Cardiac muscle cell (in vitro differentiated cells and primary cell): ENCODE measurements at places on chromosomes 3 and 15. TPM values are rescaled to one million over a fixed set of nuclear protein-coding genes. Genes with fewer than 3 reads are reported as not detected.

Gene MKRN2
- total RNA-seq: 49.9 and 51.5 TPM in 2 replicates

Gene FAM98B
- 6.0 and 10.2 TPM in 2 replicates for total RNA-seq

Gene LRRN1
- 0.85 and 3.0 TPM in 2 replicates for total RNA-seq

Gene ATXN7
- total RNA-seq: 7.2 and 8.2 TPM in 2 replicates

Gene LSAMP
- 4.8 and 6.0 TPM in 2 replicates for total RNA-seq

- H3K27me3 ChIP-seq: no peaks in the 10 kb centered on the region
- no peak overlapping the region for H3K4me3 ChIP-seq
- DNase-seq: no peak
- peak overlapping the region; percentile 61 for H3K27ac ChIP-seq
- H3K4me1 ChIP-seq: peaks cover 27% of the 10 kb centered on the region
Observed at GRCh38 chr3:73727854-73728253, 103.1 kb upstream of the PDZRN3 start.

DNA sequence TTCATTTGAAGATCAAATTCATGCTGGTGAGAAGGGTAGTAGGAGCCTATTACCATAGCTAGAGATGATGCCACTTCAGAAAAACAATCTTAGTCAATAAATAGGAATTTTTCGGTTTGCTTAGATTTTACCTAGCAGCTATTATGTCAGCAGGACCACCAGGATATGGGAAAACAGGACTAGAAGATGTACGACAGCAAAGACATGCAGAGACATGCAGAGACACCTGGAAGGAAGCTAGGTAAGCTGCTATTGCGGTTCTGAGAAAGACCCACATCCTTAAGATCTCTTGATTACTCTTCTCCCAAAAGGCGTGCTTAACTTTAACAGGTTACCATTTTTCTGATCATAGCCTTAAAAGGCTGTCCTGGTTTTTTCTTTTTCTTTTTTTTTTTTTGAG lies 64.8 kb upstream of the THSD4 start:
- no peak for DNase-seq
- no peaks in the 10 kb centered on the region for H3K36me3 ChIP-seq
- no peak overlapping the region for H3K4me3 ChIP-seq
- H3K27me3 ChIP-seq: no peaks in the 10 kb centered on the region
- peaks cover 8% of the 10 kb centered on the region for H3K4me1 ChIP-seq
- no peak overlapping the region for H3K27ac ChIP-seq

- no peak overlapping the region for H3K4me3 ChIP-seq
- no peak overlapping the region for H3K27ac ChIP-seq
- H3K4me1 ChIP-seq: no peaks in the 10 kb centered on the region
- no peaks in the 10 kb centered on the region for H3K27me3 ChIP-seq
Observed at GRCh38 chr15:60076582-60077276, 72.6 kb downstream of the FOXB1 start.

DNA sequence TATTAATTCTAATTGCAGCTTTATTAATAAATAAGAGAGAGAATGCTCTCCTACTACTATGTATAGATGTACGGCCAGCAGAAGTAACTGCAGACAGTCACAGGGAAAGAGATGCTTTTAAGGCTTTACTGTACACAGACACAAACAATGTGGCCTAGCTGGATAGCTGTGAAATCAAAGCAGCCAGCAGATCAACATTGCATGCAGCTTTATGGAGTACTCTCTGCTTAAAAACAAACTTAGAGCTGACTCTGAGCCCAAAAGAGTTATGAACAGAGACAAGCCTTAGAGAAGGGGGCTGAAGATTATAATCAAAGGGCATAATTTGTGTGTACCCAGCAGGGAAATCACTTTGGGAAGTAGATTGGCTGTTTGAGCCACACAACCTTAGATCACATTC lies 47.2 kb downstream of the CADM2 start:
- peaks cover 7% of the 10 kb centered on the region for H3K4me1 ChIP-seq
- no peak for DNase-seq
- no peaks in the 10 kb centered on the region for H3K27me3 ChIP-seq
- H3K4me3 ChIP-seq: no peak overlapping the region

- H3K36me3 ChIP-seq: no peaks in the 10 kb centered on the region
- no peaks in the 10 kb centered on the region for H3K27me3 ChIP-seq
- DNase-seq: no peak
- H3K4me1 ChIP-seq: peaks cover 9% of the 10 kb centered on the region
- H3K27ac ChIP-seq: no peak overlapping the region
Observed at GRCh38 chr3:185082149-185082548, 70.7 kb downstream of the C3orf70 start.

DNA sequence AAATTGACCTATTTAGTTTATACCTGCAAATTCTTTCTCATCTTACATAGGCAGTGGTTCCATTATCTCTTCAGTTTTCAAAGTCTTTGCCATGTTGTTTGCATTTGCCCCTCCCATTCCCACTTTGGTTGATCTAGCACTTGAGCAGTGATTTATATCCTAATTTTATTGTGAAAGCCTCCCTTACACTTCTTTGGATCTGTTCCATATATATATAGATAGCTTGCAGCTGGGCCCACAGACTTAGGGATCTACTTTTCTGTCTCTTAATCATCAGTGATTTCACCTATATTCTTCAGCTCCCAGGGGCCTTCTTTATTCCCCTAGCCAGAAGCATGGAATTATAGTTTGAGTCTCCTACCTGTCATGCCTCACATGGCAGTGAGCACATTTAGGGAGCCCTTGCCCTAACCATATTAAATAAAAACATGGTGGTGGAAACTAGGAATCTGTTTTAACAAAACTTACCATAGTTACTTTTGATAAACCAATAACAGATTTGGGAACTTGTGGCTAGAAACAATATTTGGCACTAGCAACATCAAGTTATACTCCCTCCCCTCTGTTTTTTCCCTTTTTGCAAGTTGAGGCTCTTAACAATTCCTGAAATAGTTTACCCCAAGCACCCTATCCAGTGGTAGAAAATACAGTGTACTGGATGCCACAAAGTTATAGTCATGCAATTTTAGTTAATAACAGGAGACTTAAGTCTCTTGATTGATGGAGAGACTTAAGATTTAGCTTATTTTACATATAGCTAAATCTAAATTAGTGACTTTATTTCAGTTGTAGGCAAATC lies 41.7 kb downstream of the ARIH1 start:
- no peaks in the 10 kb centered on the region for H3K4me1 ChIP-seq
- peak; percentile 56 for DNase-seq
- H3K4me3 ChIP-seq: no peak overlapping the region
- H3K27me3 ChIP-seq: no peaks in the 10 kb centered on the region
- no peaks in the 10 kb centered on the region for H3K36me3 ChIP-seq

- DNase-seq: no peak
- H3K27me3 ChIP-seq: no peaks in the 10 kb centered on the region
- peak overlapping the region; percentile 94 for H3K27ac ChIP-seq
Observed at GRCh38 chr15:65611888-65612615, 1.1 kb upstream of the INTS14 start.

- H3K36me3 ChIP-seq: no peaks in the 10 kb centered on the region
- H3K4me1 ChIP-seq: no peaks in the 10 kb centered on the region
- no peak overlapping the region for H3K4me3 ChIP-seq
- no peaks in the 10 kb centered on the region for H3K27me3 ChIP-seq
Observed at GRCh38 chr3:23546181-23546580, 259.6 kb upstream of the UBE2E1 start.

DNA sequence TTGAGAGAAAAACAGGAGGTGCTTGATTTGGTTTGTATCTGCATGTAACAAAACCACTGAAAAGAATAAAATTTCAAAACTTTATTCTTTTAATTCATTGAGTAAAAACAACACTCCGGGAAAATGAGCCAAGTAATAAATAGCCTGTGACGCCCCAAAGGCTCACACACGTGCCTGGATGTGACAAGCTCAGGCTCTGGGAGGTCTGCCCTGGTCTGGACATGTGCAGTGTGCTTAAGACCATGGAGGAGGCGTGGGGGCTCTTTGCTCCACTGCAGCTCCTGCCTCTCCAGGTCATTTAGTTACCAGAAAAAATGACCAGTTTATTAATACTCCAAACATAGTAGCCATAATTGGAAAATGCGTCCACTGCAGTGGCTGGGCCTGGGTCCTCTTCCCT lies 8.6 kb upstream of the NME9 start:
- no peaks in the 10 kb centered on the region for H3K36me3 ChIP-seq
- no peak overlapping the region for H3K27ac ChIP-seq
- no peak overlapping the region for H3K4me3 ChIP-seq
